ENCODE measurements at places on chromosomes 7 and 10.

DNA sequence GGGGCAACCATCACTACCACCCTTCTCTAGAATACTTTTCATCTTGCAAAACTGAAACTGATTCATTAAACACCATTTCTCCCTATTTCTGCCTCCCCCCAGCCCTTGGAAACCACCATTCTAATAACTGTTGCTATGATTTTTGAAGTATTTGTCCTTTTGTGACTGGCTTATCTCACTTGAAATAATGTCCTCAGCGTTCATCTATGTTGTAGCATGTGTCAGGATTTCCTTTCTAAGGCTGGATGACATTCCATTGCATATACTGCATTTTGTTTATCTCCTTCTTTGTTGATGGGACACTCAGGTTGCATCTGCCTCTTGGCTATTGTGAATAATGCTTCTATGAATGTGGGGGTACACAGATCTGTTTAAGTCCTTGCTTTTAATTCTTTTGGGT lies 327.6 kb upstream of the ZNF32 start:
- DNase-seq, result no peak

DNA sequence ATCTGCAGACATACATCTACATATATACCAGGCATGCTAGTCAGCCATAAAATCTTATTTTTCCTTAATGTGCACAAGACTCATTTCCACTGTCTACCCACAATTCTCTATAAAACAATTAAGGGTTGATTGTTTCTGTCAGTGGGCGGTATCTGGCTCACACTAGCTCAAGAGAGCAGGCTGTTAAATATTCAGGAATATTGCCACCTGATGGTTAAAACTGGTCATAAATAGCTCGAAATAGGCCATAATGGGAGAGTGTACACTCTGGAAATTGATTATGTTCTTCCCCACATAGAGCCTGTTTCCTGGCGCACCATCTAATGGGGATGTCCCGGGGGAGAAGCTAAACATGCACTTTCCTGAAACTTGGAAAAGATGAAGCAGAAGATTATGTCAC lies 620.6 kb upstream of the ANKRD30A start:
- no peak for DNase-seq

GRCh38 chr7:117157241-117158209 lies 165.3 kb downstream of the WNT2 start:
- no peak for DNase-seq

- no peak for DNase-seq
These were observed 14.0 kb downstream of the RASGEF1A start for GRCh38 chr10:43252783-43253341.

DNA sequence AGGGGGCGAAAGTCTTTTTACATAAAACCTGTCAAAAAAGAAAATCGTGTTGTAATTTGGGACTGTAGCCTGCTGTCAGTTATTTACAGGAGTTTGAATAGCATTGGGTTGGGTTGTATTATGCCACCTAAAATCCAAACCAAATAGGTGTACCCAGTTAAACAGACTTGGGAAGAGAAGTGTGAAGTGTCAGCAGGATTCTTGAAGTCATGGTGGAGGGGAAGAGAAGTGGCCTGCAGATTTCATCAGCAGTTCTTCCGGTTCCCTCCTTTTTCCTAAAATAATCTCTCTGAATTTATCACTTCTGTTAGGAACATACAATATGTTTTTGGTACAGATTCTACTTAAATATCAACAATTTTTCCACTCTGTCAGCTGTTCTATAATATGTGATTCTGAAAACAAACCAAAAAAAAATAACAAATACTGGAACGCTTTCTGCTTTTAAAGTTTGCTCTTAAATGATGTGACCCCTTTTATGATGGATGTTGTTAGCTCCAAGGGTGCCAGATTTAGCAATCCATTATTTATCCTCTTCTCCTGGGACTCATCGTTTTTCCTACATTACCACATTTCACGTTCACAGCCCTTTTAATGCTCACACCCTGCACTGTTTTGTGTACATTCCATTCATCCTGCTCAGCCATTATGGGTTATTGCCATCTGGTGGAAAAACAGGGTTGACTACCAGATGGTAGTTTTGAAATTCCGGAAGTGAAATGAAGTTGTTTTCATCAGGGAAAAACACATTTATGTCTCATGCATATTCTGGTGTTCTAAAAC lies 18.7 kb upstream of the ARHGAP12 start:
- DNase-seq, result no peak

GRCh38 chr7:4190010-4190981 lies 491.8 kb upstream of the FOXK1 start:
- DNase-seq, result no peak

DNA sequence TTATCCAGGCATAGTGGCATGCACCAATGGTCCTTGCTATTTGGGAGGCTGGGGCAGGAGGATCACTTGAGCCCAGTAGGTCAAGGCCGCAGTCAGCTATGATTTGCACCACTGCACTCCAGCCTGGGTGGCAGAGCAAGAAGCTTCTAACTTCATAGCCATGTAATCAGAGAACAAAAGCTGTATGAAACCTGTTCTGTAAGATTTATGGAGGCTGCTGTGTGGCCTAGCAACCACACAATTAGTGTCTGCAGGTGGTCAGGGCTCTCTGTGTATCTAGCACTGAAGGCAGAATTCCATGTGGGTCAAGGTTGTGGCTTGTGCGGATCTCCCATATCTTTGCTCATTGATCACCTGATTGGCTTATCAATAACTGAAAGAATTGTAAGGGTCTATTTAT lies 221.5 kb upstream of the FOXK1 start:
- no peak for DNase-seq

DNA sequence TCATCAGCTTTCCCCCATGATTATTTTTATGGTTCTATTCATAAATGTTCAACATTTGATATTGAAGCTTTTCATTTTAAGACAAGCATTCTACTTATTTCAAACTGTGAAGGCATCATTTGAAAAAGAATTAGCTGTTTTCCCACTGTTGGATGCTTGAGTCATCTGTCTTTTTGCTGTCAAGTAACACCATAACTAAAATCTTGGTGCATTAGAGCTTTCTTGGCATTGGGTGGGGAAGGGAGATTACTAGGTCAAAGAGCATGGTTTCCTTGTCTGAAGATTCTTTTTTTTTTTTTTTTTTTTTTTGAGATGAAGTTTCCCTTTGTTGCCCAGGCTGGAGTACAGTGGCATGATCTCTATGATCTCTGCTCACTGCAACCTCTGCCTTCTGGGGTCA lies 68.5 kb downstream of the CTBP2 start:
- DNase-seq, result no peak

DNA sequence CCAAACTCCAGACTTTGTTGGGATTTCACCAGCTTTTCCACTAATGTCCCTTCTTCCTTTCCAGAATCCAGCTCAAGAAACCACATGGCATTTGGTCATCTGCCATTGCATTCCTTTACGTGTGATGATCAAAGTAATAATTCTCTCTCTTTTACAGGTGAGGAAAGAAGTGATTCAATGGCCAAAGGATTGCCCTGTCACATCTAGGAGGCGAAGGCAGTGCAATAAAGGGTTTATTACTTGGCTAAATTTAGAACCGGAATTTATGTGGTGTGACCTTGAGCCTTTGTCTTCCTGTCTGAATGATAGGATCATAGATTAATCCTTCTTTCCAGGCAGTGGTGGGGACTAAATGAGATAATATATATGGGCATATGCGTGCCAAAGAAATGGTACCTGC lies 58.3 kb upstream of the COBL start:
- no peak for DNase-seq

- DNase-seq, result no peak
These were observed 1001.7 kb upstream of the KCND2 start for GRCh38 chr7:119271147-119271779.

DNA sequence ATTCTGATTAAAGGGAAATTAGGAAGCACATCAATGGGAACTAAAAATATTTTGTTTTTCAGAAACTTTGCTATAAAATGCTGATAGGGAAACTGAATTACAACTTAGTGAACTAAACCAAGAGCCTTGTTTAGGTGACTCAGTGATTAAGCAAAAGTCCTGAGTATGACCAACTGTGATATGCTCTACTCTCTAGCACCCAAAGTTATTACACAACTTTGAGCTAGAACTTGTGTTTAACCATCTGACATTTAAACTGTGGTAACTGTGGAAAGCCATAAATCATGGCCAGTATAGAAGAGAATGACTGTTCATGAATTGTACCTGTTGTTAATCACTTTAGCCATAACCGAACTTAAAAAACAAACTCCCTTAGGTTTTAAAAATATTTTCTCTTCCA lies 127.4 kb downstream of the ZNF365 start:
- DNase-seq, result no peak

- DNase-seq, result no peak
These were observed 25.7 kb upstream of the ENTPD1 start for GRCh38 chr10:95730233-95730632.

- no peak for DNase-seq
These were observed 63.6 kb upstream of the SFMBT2 start for GRCh38 chr10:7474388-7474787.

GRCh38 chr7:19051767-19052375 lies 65.6 kb downstream of the TWIST1 start:
- DNase-seq, result no peak

- DNase-seq, result no peak
These were observed 1.1 kb downstream of the AHR start for GRCh38 chr7:17299483-17299991.

DNA sequence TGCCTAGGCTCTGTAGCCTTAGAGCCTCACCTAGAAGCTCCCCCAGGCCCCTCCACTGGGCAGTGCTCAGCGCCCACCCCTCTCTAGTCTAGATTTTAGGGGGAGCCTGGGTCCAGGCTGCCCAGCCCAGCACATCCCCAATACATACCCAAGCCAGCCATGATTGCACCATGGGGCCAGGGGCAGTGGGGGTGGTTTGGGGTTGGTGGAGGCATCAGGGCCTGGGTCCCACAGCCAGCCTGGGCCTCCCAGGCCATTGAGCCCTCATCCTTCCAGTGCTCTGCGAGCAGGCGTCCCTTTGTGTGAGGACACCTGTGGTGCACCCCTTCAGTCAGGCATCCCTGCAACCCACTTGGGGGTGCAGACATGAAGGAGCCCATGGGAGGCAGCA lies 76.9 kb upstream of the RET start:
- no peak for DNase-seq

DNA sequence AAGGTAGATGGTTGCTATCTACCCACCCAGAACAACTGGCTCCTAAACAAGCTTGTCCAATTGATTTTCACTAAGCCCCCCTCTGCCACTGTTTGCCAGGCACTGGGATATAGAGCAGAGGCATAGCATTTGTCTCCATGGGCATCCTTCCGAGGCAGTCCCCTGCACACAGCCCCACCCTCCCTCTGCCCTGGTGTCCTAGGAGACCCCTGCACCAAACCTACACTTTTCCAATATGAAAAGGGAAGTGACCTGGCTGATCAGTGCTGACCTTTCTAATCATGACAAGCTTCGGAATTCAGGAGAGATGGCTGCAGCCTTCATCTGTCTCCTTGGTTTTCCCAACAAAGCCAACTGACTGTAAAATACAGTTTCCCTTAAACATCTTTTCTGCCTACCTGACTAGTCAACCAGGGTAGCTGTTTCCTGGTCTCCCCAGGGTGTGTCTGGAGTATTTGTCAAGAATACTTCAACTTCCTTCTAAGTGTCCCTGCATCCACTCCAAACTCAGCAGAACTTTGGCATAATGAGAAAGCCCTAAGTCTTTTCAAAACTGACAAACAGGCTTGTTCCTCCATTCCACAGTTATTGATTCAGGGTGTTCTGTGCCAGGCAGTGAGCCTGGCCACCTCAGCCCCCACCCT lies 7.6 kb upstream of the SLC18A3 start:
- no peak for DNase-seq

- DNase-seq, result no peak
These were observed 97.7 kb downstream of the CUBN start for GRCh38 chr10:17031637-17032635.

DNA sequence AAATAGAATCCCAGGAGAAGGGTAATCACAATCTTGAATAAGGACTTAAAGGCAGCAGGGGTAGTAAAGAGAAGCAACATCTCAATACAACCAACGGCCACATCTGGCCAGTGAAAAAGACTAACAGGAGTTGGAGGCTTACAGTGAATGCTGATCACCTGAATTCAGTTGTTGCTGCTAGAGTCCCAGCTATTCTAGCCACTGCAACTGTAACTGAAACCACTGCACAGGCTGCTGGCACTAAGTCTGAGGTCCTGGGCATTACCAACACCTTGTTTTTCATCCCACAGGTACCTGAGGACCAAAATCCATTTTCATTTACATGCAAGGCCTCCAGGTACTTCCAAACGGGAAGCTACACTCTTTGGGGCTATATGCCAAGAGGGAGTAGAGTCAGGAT lies 44.4 kb downstream of the TPK1 start:
- no peak for DNase-seq

DNA sequence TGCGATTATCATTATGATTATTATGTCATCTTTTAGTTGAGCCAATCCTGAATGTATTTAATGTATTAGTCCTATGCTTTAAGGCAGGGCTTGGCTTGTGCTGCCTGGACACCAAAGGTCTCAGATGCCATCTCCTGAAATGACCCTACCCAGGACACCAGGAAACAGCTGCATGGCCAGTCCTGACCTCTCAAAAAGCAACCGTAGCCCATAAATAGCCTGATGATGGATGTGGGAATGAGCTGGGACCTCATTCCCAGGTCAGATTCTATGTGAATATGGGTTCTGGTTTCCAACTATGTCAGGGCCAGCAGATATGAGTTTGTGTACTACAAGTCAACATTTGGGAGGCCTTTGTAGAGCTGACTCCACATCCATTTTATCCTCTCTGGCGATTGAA lies 438.4 kb downstream of the NRG3 start:
- no peak for DNase-seq

DNA sequence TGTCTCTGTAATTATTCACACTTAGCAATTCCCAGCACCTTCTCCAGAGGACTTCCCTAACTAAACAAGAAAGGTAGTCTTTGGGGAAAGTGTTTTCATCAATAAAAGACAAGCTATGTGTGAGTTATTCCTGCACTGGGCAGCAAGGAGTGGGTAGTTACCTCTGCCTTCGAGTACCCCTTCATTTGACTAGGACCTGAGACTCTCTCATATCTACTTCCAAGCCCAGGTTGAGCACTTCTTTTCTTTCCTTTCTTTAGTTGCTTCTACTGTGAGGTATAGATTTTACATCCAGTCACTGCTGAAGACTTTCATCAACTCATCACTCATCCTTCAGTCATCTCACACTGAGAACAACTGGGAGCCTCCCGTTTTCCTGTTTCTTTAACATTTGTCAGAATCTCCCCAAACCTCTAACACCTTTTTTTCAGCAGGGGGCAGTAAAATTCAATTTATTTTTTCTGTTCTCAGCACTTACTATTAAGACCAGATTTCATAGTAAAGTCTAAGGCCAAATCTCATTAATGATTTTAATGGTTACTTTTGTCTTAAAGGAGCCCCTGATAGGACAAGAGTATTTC lies 80.1 kb upstream of the PRSS1 start:
- no peak for DNase-seq

DNA sequence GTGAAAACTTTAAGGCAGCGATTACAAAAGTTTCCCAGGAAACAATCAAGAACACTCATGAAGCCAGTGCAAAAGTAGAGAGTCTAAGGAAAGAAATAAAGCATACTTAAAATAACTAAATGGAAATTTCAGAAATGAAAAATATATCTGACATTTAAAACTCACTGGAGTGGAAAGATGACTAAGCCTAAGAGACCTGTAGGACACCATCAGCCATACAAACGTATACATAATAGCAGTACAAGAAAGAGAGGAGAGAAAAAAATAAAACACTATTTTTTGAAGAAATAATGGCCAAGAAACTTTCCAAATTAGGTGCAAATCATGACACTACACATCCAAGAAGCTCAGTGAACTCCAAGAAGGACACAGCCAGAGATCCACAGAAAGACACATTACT lies 5.4 kb upstream of the AKR1D1 start:
- no peak for DNase-seq

- DNase-seq, result no peak
These were observed 375.9 kb downstream of the DNAJB6 start for GRCh38 chr7:157712666-157713235.
